ENCODE measurements at places on chromosomes 3 and 15. TPM values are rescaled to one million over a fixed set of nuclear protein-coding genes. Genes with fewer than 3 reads are reported as not detected.

- no peaks in the 10 kb centered on the region for H3K4me1 ChIP-seq
- no peak overlapping the region for H3K4me3 ChIP-seq
- no peak overlapping the region for H3K27ac ChIP-seq
- no peaks in the 10 kb centered on the region for H3K36me3 ChIP-seq
Observed at GRCh38 chr15:31856581-31856980, 173.7 kb upstream of the CHRNA7 start.

PTX3 gene
- total RNA-seq, result 94.1 TPM

MED12L gene
- total RNA-seq, result 1.6 TPM

MNS1 gene
- total RNA-seq, result 2.4 TPM

GRCh38 chr3:152356870-152357276, 88.1 kb downstream of the MBNL1 start:
- H3K36me3 ChIP-seq, result no peaks in the 10 kb centered on the region
- H3K27ac ChIP-seq, result no peak overlapping the region
- H3K4me3 ChIP-seq, result no peak overlapping the region
- no peaks in the 10 kb centered on the region for H3K27me3 ChIP-seq
- H3K4me1 ChIP-seq, result no peaks in the 10 kb centered on the region
- no peak for DNase-seq

DNA sequence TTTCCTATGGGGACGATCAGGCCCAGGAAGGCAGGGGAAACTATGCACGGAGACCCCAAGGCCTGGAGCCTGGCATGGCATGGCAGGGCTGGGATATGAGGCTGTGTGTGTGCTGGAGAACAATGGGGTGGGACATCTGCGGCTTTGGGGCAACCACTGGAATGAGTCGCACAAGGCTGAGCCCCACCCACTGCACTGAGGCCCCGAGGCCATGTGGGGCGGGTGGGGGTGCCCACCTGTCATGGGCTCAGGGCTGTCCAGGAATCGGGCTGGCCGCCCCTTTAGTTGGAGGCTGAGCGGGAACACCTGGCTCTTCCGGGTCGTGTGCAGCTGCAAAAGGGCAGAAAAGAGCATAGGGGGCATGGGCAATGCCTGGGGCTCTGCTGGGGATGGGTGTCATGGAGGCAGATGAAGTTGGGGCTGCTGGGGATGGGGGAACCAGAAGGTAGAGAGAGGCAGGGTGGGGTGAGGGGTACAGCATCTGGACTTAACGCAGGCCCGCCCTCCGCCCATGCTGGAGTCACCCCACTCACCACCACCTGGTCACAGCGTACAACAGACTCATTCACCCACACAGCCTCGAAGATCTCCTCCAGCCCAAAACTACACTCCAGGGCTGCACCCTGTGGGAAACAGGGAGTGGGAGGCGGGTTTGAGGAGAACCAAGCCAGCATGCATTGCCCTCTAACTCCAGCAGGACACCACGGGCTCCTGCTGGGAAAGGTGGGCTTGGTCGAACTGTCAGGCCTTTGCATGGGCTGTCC, 31.1 kb downstream of the PLXND1 start:
- H3K27me3 ChIP-seq, result no peaks in the 10 kb centered on the region
- peaks cover 13% of the 10 kb centered on the region for H3K4me1 ChIP-seq
- no peaks in the 10 kb centered on the region for H3K36me3 ChIP-seq
- DNase-seq, result no peak
- H3K27ac ChIP-seq, result no peak overlapping the region

DNA sequence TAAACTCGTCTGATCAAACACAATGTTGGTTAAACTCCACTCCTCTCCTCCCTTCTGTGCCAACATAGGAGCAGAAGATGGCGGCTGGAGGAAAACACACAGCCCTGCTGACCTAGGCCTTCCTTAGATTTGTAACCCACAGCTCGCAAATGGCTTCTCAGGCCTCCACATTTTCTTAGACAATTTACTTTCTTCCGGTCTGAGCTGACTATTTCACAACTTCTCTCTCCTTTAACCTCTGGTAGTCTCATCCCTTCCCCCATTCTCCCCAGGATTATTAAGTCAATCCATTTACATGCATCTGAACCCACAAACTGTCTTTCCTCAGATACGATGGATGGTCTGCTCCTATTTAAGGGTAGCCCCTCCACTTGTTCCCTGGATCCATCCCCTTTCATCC, 25.7 kb upstream of the ULK4 start:
- H3K27me3 ChIP-seq, result no peaks in the 10 kb centered on the region
- no peak overlapping the region for H3K4me3 ChIP-seq
- H3K4me1 ChIP-seq, result no peaks in the 10 kb centered on the region
- no peak for DNase-seq
- H3K27ac ChIP-seq, result no peak overlapping the region

GRCh38 chr15:40925495-40925862, 3.7 kb upstream of the DLL4 start:
- peaks cover 10% of the 10 kb centered on the region for H3K4me1 ChIP-seq
- H3K27ac ChIP-seq, result no peak overlapping the region
- no peaks in the 10 kb centered on the region for H3K36me3 ChIP-seq
- H3K4me3 ChIP-seq, result no peak overlapping the region
- no peak for DNase-seq
- peaks cover 6% of the 10 kb centered on the region for H3K27me3 ChIP-seq

All from breast epithelium (tissue), 4 donors.